ENCODE measurements at places on chromosomes 2 and 18.

DNA sequence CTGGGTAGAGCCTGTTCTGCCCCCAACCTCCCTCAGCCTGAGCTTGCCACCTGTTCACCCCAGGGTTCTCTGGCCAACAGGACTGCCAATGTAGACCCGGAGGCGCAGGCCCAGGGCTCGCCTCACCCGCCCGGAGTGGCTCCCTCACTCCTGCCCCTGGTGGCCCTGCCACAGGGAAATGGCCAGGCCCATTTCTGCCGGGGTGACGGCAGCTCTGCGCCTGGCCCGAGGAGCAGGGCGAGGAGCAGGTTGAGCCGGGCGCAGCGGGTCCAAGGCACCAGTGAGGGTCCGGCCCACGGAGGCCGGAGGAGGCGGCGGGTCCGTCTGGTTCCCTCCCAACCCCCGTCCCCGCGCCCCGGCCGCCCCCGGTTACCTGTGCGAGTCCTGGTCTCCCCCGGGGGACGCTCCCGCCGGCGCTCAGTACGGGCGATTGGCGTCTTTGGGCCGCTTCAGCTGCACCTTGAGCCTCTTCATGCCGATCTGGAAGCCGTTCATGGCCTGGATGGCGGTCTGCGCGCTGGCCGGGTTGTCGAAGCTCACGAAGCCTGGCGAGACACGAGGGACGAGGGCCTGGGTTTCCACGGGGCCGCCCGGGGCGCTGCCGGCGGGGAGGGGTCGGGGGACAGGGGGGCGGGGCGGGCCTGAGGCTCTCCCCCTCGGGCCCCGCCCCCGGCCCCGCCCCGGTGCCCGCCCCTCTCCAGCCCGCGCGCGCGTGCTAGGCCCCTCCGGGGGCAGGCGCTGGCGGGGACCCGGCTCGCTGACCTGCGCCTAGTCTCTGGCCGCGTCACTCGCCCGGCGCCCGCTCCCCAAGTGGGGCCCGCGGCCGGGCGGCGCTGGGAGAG, 312.0 kb downstream of the CELF4 start:
- no peak for DNase-seq

DNA sequence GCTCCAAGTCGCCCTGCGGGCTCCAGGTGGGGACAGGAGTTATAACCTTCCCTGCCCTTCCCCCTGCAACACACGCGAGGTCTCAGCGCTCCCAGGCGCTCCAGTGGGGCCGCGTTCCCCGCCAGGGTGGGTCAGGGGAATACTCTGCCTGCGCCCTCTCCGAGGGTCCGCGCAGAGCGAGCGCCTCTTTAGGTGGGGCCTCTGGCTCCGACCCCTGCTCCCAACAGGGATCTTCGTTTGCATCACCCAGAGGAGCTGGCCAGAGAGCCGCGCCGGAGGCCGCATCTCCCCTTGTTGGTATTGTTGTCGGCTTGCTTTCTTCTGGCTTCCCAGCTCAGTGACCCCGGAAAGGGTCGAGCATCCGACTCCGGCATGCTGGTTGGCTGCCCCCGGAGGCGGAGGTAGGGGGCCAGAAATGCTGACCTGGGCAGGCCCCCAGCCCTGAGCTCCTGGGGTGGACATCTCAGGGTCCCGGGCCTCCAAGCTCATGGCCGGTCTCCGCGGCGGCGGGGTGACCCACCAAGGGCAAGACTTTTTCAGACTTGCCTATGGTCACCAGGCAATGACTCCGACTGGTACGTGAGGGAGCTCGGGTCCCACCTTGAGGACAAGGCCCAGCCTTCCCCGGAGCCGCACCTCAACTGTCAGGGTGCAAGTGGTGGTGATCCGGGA, 11.2 kb upstream of the EN1 start:
- DNase-seq = no peak

- no peak for DNase-seq
These were observed 593.4 kb downstream of the DCC start for GRCh38 chr18:52933356-52933755.

- DNase-seq = no peak
These were observed 83.6 kb upstream of the ETAA1 start for GRCh38 chr2:67313536-67313935.

- no peak for DNase-seq
These were observed 8.9 kb upstream of the KLF11 start for GRCh38 chr2:10034333-10035052.

DNA sequence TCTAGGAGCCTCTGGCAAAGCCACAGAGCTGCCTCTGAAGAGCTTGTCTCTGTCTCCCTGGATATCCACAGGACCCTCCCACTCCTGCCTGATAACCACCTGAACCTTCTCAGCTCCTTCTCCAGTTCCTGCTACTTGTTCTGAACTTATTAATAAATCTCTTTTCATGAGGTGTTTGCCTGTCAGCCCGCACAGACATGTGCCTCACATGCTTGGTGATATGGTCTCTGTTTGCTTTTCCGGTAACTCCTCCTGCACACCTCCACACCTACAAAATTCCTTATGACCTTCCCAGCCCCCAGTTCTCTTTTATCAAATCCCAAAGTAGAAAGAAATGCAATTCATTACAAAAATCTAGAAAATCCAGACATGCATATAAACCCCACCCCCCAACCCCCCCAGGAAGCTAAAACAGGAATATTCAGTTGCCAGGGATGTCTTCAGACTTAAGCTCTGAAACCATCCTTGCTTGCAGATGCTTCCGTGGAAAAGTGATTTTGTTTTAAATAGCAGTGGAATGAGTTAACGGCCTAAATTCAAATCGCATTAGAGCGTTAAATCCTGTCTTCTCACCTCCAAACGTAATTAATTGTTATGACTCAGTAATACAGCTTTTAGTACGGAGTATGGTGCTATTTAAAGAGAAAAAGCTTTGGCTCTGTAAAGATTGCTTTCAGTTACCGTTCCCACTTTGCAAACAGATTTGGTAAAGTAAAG, 2.1 kb upstream of the PID1 start:
- no peak for DNase-seq

GRCh38 chr2:238811759-238812158, 36.1 kb upstream of the TWIST2 start:
- no peak for DNase-seq

DNA sequence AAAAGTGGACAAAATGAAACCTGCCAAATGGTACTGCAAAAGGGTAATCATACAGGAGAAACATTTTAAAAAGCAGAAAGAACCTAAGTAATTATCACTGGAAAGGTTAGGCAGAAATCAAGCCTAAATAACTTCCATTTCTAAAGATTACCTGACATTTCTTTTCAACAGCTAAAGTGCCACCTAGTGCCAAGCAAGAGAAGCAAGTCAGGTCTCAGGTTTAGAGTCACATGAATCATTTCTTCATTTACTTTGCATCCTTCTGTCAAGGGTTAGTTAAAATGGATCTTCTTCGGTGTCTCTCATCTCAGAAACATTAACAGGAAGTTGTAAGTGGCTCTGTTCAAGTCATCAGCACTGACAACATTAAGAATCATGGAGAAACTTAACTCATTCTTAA, 90.3 kb downstream of the AKAIN1 start:
- no peak for DNase-seq

- no peak for DNase-seq
These were observed 26.0 kb downstream of the MAP3K20 start for GRCh38 chr2:173101687-173102086.

- DNase-seq = no peak
These were observed 28.0 kb downstream of the LHCGR start for GRCh38 chr2:48727560-48727959.

- no peak for DNase-seq
These were observed 381.8 kb upstream of the POU3F3 start for GRCh38 chr2:104472076-104472475.

- no peak for DNase-seq
These were observed 265.1 kb downstream of the NOL4 start for GRCh38 chr18:33959609-33960008.

DNA sequence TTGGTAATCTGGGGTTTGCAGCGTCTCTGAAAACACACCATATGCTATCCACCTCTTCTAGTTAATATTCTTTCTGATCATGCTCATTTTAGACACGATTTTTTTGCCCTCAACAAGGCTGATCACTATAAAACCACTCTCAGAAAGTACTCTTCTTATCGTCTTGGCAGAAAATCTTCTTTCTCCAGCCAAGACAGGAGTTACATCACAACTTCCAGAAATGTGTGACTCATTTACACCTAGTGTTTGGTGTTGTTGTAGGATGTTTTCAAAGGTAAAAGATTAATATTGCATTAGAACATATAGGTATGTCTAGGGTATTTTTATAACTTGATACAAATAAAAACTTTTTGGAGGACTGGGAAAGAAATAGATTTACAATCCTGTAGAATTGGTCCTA, 138.5 kb upstream of the NETO1 start:
- DNase-seq = no peak

GRCh38 chr2:120818441-120818920, 82.8 kb downstream of the GLI2 start:
- DNase-seq = no peak

GRCh38 chr2:25521665-25522387, 151.6 kb downstream of the DTNB start:
- DNase-seq = no peak

GRCh38 chr2:100739735-100740432, 80.1 kb upstream of the NPAS2 start:
- no peak for DNase-seq

- DNase-seq = no peak
These were observed 105.3 kb upstream of the GALNT13 start for GRCh38 chr2:153766415-153766814.

GRCh38 chr2:121805766-121806143, 50.3 kb downstream of the TSN start:
- DNase-seq = no peak

GRCh38 chr18:29154758-29155725, 978.1 kb upstream of the CDH2 start:
- no peak for DNase-seq

DNA sequence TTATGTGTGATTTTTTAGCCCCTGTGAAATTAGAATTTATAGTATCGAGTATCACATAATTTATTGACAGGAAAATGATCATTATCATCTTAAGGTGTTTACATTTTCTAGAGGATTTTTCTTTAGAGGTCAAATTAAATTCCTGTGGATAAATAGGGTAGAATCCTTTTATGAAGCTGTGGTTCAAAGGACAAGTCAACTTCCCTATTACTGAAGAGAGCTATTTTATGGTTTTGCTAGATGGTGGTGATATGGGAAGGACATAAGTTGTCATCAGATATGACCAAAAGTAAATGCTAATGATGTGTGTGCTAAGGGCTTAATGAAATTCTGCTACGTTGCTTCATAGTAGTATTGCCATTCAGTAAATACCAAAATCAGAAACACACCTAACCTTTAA, 80.1 kb downstream of the EML4 start:
- no peak for DNase-seq

DNA sequence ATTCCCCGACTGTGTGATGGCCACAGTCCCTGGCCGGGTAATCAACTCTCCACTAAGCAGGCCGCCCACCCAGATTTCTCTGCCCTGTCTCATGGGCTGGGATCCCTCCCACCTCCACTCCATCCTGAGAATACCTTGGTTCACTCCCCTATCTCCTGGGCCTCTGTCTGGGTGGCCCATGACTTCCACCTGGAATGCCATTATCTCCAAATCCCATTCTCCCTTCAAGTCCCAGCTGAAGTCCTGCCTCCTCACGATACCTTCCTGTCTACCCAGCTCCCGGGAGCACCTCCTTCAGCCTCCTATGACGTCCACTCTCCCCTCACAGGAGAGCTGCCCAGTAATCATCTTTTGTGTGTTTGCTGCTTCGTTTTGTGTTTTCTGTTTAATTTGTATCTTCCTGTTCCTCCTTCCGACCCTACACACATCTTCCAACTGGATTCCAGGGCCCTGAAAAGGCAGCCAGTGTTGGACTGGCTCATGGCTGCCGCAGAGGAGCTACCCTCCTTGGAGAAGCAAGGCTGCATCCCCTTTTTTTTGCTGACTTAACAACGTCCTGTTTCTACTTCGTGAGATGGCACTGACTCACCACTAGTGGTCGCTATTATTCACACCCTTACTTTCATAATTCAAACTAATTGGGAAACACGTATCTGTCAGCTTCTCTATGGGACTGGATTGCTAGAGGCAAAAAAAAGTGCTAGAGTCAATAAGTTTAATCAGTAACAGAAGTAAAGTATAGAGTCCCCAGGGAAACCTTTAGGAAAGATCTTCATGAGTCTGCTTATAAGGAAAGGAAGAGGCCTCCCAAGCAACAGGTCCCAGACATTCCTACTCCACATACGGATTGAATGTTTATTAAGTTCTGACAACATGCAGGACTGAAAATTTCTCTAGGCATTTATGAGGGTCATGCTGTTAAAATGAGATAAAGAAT, 171.9 kb upstream of the GATA6 start:
- DNase-seq = no peak

- no peak for DNase-seq
These were observed 15.9 kb upstream of the FIGN start for GRCh38 chr2:163751696-163752095.
